ENCODE measurements at places on chromosomes 6 and 20.

DNA sequence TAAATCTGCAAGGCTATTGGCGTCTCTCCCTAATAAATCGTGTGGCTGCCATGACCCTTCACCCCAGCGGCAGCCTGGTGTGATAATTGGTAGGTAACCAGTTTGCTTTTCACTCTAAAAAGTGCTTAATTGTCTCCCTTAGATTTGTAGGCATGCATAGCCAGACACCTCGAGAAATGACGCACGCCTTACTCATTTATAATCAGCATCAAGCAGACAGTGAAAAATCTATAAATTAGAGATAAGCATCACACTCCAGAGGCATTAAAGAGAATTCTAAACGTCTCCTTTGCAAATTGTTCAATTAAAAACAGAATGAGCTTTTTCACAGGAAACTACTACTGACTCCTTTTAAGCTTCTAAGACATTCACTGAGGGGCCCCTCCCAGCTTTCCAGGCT, 110.2 kb upstream of the RPS6KA2 start:
- DNase-seq = no peak

- DNase-seq = no peak
These were observed 3.9 kb upstream of the SDCBP2 start for GRCh38 chr20:1332749-1333300.

GRCh38 chr6:75421316-75422023, 72.1 kb downstream of the FILIP1 start:
- no peak for DNase-seq

DNA sequence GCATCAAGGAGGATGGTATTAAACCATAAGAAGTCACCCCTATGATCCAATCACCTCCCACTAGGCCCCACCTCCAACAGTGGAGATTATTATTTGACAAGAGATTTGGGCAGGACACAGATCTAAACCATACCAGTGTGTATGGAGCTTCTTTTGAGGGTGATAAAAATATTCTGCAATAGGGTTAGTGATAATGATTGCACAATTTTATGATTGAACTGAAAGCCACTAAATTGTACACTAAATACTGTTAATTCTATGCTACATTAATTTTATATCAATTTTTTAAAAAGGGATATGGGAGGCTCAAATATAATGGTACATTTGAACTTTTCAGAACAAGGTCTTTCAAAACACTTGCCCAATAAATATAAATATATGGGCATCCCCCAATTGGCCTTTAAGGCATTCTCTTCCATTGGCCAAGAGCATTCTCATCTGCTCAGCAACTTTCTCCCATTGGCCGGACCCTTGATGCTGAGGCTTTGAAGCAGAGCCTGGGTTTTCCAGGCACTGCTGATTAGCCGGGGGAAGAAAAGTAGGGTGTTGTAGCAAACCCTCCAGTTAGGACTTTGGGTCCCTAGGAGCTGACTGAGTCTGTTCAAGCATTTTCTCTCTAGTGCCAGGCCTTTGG, 209.9 kb downstream of the LRFN2 start:
- DNase-seq = no peak

DNA sequence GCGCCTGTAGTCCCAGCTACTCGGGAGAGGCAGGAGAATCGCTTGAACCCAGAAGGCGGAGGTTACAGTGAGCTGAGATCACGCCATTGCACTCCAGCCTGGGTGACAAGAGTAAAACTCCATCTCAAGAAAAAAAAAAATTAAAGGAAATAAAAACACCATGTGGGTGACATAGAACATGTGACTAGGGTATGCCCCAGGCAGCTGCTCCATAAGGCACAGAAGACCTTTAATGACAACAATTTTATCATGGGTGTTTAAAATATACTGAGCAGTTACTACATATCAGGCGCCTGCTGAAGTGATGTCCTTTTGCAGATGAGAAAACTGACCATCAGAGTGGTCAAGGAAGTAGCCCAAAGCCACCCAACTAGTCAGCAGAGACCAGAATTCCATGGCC, 8.0 kb downstream of the PEDS1 start:
- no peak for DNase-seq

- no peak for DNase-seq
These were observed 203.4 kb upstream of the KCNQ5 start for GRCh38 chr6:72418495-72418894.

DNA sequence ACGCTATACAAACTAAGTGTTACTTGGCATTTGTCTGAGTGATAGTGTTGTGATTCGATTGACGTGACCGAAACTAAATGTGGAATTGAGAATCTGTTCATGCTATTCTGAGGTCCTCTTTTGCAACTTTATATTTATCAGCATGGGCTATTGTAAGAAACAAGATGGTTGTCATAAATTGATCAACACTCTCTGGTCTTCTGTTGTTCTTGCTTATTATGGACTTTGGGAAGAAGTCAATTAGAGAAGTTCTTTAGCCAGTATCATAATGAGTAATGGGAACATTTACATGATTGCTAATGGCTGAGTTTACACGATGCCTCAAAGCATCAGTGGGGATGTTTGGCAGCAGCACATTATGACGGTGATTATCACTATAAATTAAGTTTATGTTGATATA, 195.0 kb downstream of the CD83 start:
- DNase-seq = no peak

- DNase-seq = no peak
These were observed 24.0 kb upstream of the ZMYND8 start for GRCh38 chr20:47380481-47380880.

- no peak for DNase-seq
These were observed 157.4 kb downstream of the ZMYND8 start for GRCh38 chr20:47198996-47199552.

DNA sequence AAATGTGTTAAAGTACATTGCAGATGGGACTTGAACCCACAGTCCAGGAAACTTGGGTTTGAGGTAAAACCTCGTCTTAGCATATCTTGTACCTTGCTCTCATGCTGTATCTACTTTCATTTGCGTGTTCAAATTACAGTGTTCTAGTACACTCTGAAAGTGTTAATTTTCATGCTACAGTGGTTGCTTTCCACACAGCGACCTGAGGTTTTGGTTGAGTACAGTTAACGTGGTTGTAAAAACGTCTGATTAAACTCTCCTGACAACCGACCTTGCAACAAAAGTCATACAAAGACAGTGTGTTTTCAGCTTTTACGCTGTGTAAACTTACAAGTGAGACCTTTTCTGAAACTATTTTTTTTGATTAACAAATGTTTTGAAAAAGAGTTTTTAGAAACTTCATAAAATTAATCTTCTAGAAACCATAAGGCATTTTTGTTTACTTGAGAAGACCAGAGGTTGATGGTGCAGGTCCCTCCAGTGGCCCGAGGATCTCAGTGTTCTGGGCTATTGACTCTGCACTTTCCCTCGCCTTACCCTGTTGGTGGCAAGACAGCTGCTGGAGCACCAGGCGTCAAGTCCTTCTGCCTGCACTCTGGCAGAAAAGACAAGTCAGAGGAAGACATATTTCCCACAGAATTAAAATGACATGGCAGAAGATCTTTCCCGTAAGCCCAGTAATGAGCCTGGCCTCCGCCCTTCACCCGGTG, 334.0 kb downstream of the THBS2 start:
- DNase-seq = no peak

DNA sequence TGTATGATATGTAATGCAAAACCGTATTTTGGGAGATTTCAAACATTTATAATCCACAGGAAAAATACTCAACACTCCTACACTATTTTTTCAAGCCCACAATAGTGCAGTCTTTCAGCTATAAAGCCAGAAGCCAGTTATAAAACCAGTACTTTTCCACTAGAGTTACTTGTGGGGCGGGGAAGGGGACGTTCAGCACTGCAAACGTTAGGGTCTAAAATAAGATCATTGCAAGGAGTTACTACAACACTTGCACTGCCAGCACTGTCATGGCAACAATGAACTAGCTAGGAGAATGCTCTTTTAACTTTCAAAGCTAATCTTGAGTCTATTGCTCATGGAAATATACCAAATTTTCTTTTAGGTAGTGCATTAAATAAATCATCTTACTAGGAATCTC, 14.7 kb downstream of the SESN1 start:
- DNase-seq = no peak

DNA sequence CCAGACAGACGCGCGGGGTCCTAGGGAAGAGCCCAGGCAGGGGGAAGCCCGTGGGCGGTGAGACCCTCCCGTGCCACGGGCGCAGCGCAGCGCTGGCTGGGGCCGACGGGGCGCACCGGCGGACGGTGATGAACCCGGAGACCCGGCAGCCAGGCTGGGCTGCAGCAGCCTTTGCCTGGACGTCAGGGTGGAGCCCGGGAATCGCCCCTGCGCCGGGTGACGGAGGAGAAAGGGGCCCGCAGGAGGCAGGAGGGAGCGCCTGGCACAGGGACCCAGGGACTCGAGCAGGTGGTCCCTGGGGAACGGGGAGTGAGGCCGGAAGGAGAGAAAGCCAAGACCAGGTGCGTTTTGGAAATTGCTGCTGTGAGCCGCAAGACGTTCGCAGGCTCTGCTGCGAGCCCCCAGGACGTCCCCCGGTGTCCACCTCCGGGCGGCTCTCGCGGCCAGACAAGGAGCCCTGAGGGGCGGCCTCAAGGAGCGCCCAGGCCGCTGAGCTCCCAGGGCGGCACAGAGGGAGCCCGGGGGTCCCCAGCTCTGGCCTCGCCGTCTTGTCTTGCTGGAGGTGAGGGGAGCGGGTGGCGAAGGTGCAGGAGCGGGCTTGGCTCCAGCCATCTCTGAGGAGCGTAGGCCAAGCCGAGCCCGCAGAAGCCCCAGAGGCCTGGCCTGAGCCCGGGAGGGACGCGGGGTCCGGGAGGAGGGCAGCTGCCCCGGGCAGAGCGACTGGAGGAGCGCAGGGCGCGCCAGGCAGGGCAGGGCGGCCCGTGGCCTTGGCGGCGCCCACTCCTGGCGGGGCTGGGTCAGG, 191.2 kb upstream of the PDE10A start:
- no peak for DNase-seq

DNA sequence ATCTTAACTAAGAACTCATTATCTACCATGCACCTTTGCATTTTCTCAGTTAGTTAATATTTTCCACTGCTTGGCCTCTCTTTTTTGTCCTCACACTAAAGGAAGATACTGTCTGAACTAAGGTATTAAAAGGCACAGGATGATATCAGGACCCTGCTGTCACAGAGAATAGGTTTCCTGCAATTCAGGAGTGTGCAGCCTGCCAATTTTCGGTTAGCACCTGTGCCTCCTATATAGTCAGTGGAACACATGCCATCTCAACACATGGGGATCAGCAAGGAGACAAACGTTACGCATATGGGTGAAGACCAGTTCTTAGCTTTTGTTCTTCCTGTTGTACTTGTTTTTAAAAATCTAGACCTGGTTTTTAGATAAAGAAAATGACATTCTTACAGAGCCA, 71.0 kb downstream of the FUT9 start:
- no peak for DNase-seq

DNA sequence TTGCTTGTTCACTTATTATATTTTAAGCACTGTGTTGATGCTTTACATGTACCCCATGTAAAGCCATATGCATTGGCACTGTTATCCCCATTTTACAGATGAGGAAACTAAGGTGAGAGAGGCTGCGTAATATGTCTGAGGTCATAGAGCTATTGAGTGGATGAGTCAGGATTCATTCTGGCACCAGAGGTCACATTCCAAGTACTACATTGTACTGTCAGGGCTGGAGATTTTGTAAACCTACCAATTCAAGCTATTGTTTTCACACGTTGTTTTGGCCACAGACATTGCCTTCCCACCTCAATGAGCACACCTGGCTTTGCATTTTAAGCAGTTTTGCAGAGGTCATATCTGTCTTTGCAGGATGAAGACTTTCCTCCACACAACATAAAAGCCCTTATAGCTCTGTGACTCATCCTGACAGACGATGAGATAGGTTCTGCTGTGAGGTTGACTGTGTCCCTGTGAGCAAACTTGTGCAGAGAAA, 33.2 kb downstream of the ANKS1A start:
- DNase-seq = no peak

DNA sequence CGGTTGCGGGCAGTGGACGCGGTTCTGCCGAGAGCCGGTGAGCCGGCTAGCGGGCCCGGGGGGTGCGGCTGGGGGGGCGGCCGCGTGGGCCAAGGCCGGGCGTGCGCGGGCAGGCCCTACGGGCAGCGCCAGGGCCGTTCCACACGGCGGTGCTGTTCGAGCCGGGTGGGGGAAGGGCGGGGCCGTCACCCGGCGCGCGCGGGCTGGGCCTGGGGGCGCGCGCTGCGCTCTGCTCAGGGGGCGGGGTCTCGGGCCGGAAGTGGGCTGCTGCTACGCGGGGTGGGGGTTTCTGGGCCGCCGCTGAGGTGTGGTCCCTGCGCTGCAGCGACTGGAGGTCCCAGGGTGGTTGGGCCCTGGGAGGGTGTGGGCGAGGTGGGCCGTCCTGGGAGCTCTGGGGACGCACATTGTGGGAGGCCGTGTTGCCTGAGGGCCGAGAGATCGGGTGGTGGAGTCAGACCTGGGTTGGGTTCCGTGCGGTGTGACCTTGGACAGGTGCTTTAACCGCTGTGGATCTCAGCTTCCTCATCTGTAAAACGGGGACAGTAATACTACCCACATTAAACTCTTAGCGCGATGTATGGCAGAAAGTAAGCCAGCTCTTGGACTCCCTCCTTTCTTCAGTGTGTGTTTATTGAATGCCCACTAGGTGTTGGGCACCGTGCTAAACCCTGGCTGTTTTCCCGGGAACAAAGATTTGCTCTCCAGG, 391 bp downstream of the MAPRE1 start:
- peak; percentile 58 for DNase-seq

DNA sequence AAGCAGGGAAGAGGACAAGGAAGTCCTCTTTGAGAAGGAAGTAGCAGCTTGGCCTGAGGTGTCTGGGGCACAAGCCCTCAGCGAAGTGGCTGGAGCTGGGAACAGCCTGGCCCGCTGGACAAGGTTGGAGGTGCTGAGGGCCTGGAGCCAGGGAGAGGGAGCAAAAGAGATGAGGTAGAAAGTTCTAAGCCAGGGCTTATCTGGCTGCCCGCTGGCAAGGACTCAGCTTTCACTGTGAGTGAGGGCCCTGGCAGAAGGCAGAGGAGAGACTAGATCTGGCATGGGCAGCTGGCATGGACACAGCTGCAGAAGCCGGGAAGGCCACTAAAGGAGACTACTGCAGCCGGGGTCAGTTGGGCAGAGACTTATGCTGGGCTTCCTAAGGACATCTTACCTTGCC, 21.8 kb upstream of the PCMTD2 start:
- no peak for DNase-seq

- DNase-seq = no peak
These were observed 57.0 kb downstream of the MAP1LC3A start for GRCh38 chr20:34615477-34615876.

DNA sequence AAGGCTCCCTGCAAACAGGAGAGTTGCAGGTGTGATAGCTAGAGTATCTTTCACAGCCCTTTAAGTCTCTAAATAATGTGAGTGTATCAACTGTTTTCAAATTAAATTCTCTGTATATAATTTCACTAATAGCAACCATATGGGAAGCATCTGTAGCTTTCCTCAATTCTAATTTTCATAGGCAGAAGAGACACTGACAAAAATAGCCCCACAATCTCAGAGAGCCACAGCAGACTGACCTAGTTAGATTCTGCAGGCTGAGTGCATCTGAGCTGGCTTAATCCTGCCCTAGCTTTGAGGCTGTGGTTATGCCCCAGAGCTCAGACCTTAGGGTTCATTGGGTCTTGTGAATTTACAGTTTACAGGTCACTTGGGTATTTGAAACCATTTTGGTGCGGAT, 63.9 kb downstream of the MAP7 start:
- DNase-seq = no peak

- no peak for DNase-seq
These were observed 23.0 kb downstream of the ELOVL5 start for GRCh38 chr6:53325785-53326184.

GRCh38 chr6:38162493-38163185, 343.1 kb downstream of the ZFAND3 start:
- no peak for DNase-seq

- DNase-seq = no peak
These were observed 53.6 kb downstream of the MDGA1 start for GRCh38 chr6:37643851-37644672.

GRCh38 chr20:61804752-61805295, 260.9 kb downstream of the TAF4 start:
- DNase-seq = no peak

Measured in small intestine (tissue), 16 donors.